ENCODE measurements at places on chromosomes 2 and 18.

GRCh38 chr2:201696151-201696659 lies 2.2 kb downstream of the MPP4 start:
- DNase-seq = no peak

DNA sequence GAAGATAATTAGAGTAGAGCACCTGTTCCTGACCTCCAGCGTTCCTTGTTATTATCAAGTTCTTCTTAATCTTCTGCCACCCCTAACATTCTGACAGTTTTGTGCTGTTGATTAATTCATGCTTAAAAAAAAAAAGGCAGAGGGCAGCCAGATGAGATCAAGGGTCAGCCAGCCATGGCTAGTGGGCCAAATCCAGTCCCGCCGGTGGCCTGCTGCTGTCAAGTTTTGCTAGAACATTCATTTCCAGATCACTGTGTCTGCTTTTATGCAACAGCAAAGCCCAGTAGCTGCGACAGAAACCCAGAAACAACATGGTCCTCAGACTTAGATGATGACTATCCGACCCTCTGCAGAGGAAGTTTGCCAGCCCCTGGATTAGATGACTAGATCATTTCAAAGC lies 101.6 kb downstream of the RNF144A start:
- DNase-seq = no peak

DNA sequence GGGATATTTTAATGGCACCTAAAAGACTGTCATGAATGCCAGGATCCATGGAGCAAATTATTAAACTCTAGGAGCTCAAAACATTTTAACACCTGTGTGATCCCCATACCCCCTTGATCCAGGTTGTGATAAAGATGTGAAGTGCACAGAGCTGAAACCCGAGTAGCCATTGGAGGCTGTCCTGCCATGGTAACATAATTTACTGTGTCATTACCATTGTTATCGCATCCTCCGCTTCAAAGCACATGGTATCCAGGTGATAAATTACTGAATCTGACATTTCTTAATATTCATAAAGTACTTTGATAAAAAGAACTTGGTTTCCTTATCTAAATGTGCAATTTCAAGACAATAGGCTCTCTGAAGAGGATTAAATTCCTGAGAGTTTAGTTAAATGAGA lies 109.3 kb downstream of the CHST9 start:
- no peak for DNase-seq

GRCh38 chr18:77222464-77222863 lies 27.2 kb upstream of the GALR1 start:
- no peak for DNase-seq

DNA sequence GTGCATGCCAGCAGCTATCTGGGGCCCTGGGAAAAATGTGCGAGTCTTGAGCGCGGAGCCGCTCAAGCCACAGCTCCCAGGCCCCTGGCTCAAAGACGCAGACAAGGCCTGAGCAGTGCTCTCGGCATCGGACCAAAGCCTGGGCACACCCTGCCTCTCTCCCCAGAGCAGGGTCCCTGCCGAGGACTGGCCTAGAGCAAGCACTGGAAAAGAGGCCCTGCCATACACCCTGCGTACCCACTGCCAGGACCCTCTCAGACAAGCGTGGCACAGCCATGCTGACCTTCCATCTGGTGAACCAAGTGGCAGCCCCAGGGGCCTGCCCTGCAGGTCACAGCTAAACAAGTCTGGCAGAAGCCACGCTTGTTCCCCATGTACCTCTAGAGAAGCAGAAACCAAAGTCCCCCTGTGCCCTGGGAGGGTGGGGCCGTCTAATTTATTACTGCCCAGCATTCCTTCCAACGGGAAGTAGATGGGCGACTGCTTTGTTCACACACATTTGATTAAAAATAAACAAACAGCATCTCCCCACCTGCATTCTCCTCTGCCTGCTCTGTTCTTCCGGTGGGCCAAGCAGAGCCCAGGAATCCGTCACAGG lies 14.0 kb downstream of the STK25 start:
- no peak for DNase-seq

- no peak for DNase-seq
Observed at GRCh38 chr2:7281231-7282201, 364.3 kb downstream of the RNF144A start.

GRCh38 chr2:215930505-215931253 lies 82.7 kb downstream of the MREG start:
- no peak for DNase-seq

GRCh38 chr2:199457147-199458008 lies at the start of gene SATB2:
TSS of gene SATB2 (minus strand) at chr2:199457939. CDS start at chr2:199456037, 1,902 bp downstream.
- DNase-seq = no peak

DNA sequence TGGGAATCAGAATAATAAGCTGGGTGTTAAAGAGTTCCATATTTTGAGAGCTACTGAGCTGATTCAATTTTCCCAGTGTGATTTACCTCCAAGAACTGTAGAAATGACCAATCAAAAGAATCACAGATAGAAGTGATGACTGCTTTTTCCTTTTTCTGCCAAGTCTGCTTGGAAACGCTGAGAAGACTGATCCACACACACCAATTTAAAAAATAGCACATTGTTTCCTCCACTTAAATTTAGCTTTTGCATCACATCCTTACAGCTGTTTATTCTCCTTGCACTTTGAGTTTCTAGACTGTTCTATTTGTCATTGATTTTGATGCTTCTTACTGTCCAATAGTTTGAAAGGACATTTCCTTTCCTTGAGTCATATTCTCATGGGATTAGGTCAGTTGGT lies 590.3 kb upstream of the CHAC2 start:
- DNase-seq = no peak

GRCh38 chr2:121902171-121902591 lies 146.7 kb downstream of the TSN start:
- DNase-seq = no peak

DNA sequence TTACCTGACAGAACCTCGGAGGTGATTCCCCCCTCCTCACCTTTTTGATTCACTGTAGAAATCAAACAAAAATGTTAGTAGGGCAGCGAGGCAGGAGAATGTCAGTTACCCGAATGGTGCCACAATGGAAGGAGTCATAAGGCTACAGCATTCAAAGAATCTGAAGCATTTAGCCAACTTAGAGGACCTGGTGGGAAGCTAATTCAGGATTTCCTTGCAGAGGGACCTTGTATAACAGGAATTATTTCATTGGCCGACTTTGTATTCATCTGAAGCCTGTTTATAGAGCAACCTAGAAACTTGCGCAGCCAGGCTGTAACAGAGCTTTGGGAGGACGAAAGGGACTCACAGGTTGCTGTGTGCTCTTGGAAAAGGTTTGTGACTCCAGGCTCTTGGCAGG lies 129.1 kb upstream of the MMADHC start:
- DNase-seq = no peak

DNA sequence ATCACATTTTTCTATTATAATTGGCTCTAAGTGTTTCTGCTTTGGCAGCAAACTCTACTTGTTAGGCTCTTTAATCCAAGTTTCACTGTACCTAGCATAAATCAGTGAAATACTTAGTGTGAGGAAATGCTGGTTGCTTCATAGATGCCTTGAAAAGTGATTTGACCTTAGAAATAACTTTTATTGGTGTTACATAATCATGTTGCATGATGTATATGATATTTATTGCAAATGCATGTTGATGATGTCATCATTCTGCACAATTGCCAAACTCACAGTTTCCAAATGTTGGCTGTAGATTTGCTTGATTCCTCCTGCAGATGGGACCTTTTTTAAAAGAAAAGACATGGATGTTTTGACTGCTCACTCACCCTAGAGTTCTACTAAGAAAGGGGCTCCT lies 137.6 kb upstream of the BCL2L11 start:
- DNase-seq = no peak

DNA sequence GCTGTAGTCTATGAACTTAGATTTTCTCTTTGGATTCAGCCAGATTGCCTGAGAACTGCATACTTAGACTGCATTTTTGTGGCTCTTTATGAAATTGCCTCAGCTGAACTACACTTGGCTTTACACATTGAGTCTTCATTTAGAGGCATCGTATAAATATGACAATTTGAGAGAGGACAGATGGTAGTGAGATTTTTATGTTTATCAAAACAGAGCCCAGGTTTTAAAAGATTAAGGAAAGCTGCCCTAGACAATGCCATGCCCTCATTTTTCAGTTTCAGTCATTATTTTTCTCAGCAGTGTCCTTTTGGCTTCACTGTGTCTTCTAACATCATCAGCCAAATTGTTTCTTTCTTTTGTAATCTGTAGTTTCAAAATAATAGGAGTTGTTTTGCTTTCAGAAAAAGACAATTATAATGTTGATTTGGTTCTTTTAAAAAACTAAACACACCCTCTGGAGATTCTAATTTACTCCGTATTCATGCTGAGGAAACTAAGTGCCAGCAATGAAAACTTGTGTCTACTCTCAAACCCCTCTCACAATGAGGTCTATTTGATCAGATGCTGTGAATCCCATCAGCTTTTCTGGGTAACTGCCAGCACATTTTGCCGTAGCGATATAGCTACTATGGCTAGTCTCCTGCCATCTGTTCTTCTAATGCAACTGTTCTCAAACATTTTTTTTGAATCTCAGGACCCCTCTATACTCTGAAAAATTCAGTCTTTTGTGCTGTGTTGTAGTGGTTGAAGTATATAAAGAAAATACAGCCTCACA lies 46.2 kb downstream of the TWSG1 start:
- no peak for DNase-seq

DNA sequence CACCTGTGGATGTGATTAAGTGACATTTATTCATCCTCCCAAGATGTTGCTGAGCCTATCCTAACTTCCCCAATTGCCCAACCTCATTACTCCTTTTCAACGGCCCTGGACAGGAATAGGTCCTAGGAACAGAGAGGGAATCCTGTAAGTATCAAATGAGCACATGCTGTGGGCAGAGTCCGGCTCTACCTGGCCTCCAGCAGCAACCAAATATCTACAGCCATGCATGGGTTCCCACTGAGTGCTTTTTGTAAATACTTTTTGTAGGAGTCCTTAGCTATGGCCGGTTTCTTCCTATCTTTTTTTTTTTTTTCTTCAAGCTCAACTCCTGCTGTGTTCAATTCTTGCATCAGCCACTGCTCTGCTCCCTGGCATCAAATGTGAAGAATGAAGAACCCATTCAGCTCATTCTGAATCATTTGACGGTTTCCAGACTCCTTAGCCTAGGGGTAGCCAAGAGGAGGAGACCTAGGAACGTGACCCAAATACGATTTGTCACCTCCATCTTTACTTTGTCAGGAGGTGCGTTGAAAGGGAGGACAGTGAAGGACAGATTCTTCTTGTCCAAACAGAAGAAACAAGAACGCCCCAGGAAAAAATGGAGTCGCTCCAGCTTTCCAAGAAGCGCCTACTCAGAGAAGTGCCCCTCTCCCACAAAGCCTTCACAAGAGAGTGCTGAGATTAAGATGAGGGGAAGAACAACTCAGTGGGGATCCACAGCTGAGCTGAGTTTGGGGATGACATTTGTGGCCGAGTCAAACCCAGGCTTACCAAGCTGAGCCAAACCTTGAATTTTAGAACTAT lies 46.7 kb upstream of the LCLAT1 start:
- DNase-seq = no peak

DNA sequence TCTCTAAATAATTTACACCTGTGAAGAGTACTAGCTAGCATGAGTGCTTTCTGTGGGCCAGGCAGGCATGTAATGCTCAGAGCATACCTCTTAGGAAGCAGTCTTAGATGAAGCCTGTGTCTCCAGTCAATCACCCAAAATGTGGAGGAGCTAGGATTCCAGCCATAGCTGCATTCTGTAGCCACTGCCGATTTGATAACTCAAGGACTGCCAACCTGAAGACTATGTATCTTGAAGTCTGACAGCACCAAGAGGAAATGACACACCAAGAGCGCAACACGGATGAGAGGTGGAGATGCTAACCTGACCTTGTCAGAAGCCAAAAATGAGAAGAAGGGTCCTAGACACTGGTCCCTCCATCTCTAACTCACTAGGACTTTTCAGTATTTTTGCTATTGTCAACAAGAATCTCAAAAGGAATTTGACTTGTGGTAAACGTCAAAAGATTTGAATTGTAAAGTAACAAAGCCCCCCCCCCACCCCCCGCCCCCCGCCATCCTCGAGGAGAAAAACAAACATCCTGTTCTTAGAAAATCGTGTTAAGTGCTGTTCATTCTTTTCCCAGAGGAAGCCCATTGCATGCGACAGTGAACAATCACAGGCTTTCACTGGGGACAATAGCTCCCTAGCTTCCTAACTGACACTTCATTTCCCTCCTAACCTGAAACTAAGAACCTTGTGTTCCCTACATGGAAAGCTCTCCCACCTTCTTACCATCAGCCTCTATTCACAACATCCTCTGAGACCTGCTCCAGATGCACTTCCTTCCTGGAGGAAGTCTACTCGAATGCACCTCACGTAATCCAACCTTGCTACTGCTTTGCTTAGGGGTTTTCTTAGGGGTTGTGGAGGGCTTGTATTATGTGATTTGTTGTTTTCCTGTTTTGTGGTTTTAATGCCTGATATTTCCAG lies 14.7 kb downstream of the CDC42EP3 start:
- no peak for DNase-seq

GRCh38 chr2:158689391-158689790 lies 105.7 kb upstream of the DAPL1 start:
- no peak for DNase-seq

DNA sequence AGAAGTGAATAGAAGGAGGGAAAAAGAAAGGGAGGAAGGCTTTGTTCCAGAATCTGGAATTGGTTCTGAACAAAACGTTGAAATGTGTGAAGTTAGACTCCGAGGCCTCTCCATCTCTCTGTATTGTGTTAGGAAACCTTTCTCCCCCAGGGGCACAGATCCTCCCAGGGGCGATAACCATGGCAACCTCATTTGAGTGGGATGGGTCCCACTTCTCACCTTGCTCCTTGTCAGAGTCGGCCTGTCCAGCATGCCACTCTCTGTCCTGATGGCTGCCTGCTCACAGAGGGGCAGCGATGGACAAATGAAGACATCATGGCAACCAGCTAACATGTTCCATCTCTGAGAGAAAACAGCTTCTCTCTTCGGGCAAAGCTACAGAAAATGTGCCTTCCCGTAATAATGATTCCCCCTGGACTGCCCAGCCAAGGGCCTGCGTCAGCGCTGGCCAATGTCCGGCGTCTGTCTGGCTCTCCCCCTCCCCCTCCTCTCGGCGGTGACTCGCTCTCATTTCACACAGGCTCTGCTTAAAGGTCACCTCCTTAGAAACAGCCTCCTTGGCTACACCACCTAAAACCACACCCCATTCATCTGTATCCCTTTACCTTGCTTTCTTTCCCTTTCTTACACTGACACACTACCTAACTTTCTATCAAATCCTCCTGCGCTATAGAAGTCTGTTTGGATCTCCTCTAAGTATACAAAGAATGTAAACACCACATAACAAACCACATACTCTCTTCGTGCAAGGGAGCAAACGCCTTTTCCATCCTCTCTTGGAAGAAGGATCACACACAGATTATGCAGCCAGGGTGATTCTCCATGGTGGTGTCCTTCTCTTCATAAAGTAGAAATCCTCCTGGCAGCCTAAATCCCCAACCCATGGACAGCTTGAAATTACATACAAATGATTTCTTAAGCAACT lies 32.1 kb upstream of the TTC39C start:
- no peak for DNase-seq

DNA sequence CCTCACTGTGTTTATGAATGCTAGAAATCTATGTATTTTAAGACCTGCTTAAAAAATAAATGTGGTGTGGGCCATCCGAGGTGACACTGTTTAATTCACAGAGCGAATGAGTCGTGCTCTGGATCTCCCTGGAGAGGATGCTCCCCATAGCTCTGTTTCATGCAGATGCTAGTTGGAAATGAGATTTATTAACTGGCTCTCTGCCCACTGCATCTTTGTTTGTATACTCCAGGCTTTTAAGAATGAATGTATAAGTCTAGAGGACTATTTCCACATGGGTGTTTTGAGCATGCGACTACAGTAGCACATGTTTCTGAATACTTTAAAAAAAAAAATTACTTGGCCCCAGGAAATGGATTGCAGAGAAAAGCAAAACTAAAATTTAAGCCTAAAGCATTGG lies 3.9 kb downstream of the MAPRE2 start:
- DNase-seq = no peak

Measured in GM06990 (cell line).